Activated CD8-positive, alpha-beta T cell treated with anti-CD3 and anti-CD28 coated beads for 36 hours (primary cell): ENCODE measurements at places on chromosomes 1 and 21.

DNA sequence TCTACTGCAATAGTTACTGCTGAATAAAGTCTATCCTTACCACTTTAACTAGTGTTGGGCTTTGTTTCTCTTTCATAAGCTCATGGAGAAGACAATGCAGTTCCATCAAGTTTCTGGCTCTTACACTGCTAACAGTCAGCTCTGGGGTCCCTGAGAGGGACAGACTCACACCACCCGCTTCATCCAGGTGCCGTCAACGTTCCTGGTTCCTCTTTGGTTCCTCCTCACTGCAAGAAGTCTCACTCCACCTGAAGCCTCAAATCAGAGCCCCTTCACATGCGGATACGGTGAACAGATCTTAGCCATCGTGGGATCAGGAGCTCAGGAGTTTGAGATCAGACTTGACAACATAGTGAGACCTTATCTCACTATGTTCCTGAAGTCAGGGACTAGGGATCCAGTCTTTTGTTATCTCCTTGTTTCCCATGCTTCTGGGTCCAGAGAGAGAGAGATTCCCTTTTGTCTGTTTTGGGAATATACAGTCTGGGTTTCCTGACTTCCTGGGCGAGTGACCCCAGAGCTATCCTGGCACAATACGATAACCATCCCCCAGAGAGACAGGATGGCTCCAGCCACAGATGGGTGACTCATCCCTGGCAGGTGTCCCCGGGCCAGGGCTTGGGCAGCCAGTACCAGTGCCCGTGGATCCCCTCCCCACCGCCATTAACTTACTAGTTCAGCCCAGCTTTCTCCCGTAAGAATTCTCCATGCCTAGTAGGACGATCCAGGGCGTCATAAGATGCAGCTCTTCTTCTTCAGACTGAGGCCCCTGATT, 14.3 kb upstream of the PCP4 start:
- DNase-seq: no peak

DNA sequence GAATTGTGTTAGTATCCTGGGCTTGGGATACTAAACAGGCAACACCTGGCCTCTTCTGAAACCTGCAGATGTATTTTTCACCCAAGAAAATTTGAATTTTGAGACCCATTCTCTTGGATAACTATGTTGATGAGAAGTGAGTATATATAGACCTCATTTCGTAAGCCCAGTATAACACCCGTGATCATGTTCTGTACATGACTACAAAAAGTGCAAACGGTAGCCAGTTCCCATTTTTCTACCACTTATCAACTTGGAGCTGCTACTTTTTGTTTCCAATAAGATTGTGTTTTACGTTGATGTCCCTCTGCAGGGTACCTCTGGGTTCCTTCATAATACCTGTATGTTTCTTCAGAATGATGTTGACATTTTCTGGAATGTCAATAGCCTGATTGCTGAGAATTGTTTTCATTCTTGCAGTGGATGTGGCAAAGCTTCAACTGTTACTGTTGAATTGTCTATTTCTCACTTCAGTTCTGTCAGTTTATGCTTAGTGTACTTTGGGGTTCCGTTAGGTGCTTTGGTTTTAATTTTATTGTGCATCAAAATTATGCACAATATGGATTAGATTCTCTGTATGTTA, 48.1 kb downstream of the ZFYVE9 start:
- DNase-seq: no peak

- no peak for DNase-seq
Measured at GRCh38 chr1:26530410-26530894, 891 bp downstream of the RPS6KA1 start.

GRCh38 chr1:248853663-248854375, 5.1 kb downstream of the ZNF692 start:
- DNase-seq: peak; percentile 69

DNA sequence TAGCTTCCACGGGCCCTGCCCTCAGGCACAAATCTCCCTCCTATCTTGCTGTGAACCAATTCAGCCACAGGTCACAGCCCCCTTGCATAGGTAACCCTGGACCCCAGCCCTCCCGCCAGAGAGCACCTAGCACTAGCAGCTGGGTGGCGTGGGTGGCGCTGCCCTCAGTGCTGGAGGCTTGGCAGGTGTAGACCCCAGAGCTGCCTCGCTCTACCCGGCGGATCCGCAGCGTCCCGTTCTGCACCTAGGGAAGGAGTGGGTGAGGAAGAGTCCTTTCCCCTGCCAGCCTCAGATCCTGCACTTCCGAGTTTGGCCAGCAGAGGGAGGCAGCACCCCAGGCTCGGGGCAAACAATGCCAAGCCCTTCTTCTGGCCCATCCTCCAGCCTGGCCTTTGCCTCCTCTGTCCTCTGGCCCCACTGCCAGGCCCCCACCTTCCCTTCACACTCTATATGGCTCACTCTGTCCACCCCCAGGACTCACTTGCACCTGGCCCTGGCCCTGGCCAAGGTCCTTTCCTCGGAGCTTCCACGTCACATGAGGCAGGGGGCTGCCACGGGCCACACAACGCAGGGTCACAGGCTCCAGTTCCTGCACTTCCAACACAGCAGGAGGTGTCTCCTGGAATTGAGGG, 9.0 kb downstream of the IGSF9 start:
- DNase-seq: peak; percentile 85

DNA sequence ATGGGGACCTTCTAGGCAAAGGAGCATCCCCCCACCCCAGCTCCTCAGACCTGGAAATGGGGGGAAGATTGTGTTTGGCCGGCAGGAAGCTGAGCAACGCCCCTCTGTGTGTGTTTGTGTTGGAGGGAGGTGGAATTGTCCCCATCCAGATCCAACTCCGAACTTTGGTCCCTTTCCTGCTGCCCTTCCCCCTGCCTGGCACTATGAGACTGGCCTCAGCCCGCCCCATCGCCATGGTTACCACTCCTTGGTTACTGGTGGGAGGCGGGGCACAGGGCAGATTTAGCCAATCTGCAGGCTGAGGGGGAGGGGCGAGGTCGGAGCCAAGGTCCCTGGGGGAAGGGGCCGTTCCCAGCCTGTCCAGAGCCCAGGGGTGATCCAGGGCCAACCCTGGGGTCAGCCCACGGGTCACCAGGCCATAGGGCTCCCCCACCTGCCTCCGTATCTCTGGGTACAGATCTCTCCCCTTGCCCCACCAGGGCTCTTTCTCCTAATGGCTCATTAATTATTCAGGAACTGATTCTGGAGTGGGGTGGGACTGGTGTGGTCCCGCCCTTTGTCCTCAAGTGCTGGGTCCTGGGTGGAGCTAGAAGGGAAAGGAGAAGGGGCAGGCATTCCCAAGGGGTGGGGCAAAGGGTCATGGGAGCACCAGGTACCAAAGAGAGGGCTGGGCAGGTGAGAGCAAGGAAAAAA, 15.2 kb downstream of the PTPRF start:
- DNase-seq: no peak

- DNase-seq: no peak
Measured at GRCh38 chr1:184017306-184017705, 20.2 kb downstream of the COLGALT2 start.

GRCh38 chr1:11132563-11133293, 33.1 kb upstream of the EXOSC10 start:
- DNase-seq: no peak

DNA sequence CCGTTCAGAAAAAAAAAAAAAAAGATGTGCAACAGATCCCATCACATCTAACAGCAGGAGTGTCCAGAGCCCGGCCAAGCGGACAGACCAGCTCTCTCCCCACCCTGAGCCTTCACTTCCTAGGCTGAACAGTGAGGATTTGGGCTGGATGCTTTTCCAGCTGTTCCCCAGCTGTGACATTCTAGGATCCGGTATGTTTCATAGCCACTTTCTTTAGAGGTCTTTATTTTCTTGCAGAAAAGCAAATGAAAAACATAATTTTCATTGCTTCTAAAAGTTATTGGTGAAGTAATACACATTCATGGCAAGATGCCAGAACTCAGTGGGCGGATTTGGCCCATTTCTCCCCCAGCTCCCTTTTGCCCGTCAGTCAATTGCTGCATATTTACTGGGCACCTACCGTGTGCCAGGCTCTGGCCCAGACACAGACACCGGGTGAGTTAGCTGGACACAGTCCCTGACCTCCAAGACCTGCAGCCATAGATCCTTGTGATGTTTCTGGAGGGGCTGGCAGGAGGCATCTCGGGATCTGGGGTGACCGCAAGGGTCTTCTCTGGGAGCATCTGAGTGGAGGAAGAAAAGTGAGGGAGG, 213.7 kb upstream of the VAMP3 start:
- DNase-seq: no peak

GRCh38 chr21:21137986-21138385, 139.8 kb downstream of the NCAM2 start:
- DNase-seq: no peak

- DNase-seq: no peak
Measured at GRCh38 chr1:172905452-172905851, 145.3 kb downstream of the TNFSF18 start.

DNA sequence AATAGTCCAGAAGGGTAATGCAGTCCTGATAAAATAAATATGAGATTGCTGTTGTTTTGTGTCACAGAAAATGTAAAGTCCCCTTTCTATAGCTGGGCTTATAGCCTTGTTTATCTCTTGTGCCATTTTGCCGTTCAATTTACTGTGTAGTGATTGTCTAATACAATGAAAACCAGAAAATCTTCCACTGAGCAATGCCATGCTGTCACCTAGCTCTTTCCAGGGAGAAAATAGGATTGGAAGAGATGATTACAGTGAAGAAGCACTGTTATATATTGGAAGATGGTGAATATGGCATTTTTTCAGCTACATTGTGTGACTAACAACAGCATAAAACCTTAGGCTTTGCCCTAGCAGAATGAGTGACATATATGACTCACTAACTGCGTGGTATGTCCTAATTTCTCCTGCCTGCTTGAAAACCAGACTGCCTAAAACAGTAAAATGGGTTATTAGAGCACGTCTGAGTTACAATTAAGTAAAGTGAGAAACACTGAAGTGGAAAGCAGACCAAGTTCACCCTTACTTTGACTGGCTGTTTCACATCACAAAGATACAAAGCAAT, 332.4 kb upstream of the ZP4 start:
- no peak for DNase-seq

- DNase-seq: no peak
Measured at GRCh38 chr1:19923137-19923952, at the start of gene PLA2G2E. TSS of gene PLA2G2E (minus strand) at chr1:19923617. CDS start at chr1:19923559, 58 bp downstream.

DNA sequence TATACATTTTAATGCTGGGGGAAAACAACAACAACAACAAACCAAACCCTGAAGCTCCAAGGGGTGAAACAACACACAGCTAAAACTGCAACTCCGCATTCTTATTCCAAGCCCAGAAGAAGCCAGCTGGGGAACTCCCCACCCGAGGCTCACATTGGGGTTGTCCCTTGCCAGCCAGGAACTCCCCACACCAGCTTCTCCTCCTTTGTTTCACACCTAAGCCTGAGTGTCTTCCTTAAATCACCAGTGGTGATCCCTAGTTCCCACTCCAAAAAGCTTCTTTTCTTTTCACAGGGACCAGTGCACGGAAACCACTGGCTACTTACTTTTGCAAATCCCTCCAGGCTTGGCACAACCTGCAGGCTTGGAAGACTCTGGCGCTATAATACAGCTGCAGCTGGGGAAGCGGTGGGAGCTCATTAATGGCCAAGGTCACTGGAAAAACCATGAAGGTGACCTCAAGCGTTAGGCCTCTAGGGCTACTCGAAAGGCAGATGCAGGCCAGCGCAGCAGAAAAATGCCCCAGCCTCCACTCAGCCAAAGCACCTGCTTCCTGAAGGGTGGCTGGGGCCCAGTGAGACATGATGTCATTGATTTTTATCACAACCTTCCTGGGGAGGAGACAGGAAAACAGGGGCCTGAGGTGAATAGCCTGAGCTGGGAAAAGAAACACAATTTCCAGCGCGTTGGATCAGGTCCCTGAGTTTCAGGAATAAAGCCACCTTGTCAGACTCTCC, 40.1 kb downstream of the TLR5 start:
- no peak for DNase-seq

DNA sequence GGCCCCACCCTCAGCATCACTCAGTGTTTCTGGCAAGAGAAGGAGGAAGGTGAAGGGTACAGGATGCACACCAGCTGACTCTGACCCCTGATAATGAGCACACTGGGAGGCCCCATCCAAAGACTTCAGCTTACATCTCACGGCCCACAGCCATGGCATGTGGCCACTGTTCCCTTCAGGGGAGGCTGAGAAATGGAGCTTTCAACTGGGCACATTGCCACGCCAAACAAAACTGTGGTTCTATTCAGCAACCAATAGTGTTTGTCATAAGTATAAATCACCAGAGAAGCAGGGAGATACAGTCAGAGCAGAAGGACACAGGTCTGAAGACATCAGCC, 12.7 kb upstream of the TRAF3IP3 start:
- no peak for DNase-seq

DNA sequence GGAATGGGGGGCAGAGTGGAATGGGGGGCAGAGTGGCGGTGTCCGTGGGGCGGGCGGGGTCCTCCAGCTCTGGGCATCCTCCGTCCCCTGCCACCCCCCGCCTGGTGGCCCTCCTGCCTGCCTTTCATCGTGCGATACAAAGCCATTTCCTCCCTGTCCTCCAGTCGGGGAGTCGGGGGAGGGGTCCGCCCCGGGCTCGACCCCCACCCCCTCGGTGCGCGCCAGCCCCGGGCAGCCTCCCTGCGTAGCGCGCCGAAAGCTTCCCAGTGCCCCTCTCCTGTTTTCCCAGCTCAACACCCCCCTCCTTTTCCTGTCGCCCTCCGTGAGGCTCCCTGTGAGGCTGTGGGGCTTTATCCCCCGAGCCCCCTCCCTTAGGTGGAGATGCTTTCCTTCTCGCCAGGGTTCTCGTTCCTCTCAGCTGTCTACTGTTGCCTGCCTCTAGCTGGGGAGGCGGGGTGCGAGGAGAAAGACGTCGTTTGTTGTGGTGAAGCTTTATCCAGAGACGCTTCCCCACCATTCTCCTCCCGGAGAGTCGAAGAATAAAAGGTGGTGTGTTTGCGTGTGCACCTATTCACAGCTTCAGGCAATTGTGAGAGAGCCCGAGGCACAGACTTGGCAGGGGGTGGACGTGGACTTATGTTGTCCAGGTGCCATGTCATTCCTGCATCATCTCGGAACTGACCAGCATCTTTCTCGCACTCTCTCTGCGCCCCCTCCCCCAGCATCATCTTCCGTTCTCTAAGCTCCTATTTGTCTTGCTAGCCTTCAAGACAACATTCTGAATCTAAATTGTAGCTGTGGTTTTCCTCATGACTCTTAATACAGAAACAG, 848 bp downstream of the DNM3 start:
- peak; percentile 15 for DNase-seq

GRCh38 chr1:42922687-42923366, 35.8 kb downstream of the SLC2A1 start:
- DNase-seq: peak; percentile 76

DNA sequence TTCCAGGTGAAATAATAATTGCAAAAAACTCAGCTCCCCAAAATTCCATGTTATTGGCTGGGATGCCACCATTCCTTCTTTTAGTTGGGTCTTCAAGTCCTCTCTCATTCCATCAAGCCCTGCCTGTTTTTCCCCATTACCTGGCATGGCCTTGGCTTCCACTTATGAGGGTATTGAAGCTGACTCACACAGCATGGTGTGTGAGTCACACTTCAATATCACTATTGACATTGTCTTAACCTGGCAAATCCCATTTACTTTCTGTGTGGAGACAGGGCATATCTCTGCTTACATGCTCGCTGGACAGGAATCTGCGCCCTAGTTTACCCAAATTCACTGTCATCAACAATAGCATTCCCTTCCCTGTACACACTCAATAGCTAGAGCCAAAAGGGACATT, 1806.8 kb downstream of the BRINP3 start:
- no peak for DNase-seq
